Amniotic stem cell (primary cell): ENCODE measurements at places on chromosomes 4 and X.

GRCh38 chr4:75612306-75612705 is 18.0 kb downstream of the CDKL2 start:
- DNase-seq: no peak

DNA sequence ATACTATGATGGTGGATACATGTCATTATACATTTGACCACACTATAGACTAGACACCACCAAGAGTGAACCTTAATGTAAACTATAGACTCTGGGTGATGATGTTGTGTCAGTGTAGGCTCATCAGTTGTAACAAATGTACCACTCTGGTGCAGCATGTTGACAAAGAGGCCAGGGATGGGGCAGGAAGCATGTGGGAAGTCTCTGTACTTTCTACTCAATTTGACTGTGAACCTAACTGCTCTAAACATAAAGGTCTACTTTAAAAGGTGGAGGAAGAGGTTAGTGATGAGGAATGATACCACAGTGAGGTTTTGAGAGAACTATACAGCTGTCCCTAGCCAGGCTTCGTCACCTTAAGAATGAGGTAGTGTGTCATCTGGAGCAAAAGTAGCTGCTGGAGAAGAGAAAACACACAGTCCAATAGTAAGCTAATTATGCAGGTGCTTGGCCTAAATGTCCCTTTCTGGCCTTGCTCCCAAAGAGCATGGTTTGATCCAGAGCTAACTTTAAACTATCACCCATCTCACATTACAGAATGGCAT is 38.4 kb downstream of the GRSF1 start:
- no peak for DNase-seq

DNA sequence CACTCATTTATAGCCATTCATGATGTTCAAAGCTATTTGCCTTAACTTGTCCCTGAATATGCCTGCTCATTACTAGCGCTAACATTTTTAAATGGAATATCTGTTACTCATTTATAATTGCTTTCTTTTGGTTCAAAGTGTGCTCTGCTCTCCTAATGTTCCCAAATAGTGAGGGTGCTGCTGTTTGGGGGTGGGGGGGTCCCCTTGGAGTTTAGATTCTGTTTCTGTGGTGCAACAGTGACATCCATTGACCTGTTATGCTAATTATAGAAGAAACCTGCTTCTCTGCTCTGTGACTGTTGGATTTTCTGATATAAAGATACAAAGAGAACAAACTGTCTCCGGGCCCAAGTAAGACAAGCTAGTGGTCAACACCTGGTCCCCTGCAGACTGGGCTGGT is 222.4 kb downstream of the SHROOM3 start:
- no peak for DNase-seq

DNA sequence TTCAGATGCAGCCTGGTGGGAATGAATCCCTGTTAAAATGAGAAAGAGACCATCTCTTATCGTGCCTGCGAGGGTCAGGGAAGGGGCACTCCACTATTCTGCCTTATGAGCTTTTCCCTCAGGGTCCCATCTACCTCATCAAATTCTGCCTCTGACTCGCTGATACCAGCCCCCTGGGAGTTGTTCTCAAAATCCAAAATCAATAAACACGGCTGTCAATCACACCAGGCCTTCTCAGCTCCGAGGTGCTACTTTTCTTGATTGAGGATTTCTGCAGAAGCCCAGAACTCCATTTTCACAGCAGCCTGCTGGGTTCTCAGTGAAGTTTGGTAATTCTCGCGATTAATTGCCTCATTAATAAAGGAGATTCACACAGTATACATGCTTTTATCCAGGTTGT is 312.6 kb downstream of the STIM2 start:
- no peak for DNase-seq
